AML-193 (cell line): ENCODE measurements at places on chromosomes 7 and 10.

DNA sequence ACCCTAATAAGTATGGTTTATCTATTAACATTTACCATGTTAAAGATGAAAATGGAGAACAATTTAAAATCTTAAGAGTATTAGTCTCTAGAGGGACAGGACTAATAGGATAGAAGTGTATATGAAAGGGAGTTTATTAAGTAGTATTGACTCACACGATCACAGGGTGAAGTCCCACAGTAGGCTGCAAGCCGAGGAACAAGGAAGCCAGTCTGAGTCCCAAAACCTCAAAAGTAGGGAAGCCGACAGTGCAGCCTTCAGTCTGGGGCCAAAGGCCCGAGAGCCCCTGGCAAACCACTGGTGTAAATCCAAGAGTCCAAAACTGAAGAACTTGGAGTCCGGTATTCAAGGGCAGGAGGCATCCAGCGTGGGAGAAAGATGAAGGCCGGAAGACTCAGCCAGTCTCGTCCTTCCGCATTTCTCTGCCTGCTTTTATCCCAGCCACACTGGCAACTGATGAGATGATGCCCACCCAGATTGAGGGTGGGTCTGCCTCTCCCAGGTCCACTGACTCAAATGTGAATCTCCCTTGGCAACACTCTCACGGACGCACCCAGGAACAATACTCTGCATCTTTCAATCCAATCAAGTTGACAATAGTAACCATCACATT is 140.8 kb upstream of the FAM20C start:
- DNase-seq: no peak

GRCh38 chr7:23928418-23928775 is 218.4 kb downstream of the STK31 start:
- no peak for DNase-seq

DNA sequence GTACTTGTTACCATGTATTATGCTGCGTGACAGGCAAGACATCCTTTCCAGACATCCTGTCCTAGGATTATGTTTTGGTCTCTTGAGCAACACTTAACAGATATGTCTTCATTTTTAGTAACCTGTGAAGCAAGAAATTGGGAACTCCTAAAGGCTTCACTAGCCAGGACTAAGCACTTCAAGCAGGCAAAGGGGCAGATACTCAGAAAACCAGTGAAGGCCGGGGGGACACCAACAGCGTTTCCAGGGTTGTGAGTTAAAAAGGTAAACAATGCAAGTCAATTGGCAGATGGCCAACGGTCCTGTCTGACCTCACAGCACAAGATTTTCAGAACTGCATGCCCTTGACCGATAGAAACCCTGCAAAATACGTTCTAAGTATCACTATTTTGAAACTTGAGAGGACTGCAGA is 77.6 kb upstream of the SFMBT2 start:
- DNase-seq: peak; percentile 5

DNA sequence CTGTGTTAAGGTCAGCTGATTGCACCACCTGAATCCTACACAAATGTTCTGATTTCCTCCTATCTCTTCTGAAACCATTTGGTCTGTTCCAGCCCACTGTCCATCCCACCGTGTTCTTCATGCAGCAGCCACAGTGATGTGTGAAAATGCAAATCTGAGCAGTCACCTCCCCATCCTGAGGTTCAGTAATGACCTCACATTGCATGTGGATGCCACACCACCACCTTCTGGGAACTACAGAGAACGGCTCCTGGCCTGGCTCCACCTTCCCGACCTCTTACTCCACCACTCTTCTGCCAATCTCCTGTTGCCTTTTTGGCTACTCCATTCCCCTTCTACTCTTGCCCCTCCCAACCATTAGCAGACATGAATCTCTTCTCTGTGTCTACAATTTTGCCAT is 244.4 kb downstream of the TNS3 start:
- DNase-seq: no peak

- no peak for DNase-seq
Observed at GRCh38 chr7:102075126-102075525, 211.5 kb upstream of the SH2B2 start.

GRCh38 chr10:30866896-30867295 is 164.8 kb downstream of the ZNF438 start:
- no peak for DNase-seq

DNA sequence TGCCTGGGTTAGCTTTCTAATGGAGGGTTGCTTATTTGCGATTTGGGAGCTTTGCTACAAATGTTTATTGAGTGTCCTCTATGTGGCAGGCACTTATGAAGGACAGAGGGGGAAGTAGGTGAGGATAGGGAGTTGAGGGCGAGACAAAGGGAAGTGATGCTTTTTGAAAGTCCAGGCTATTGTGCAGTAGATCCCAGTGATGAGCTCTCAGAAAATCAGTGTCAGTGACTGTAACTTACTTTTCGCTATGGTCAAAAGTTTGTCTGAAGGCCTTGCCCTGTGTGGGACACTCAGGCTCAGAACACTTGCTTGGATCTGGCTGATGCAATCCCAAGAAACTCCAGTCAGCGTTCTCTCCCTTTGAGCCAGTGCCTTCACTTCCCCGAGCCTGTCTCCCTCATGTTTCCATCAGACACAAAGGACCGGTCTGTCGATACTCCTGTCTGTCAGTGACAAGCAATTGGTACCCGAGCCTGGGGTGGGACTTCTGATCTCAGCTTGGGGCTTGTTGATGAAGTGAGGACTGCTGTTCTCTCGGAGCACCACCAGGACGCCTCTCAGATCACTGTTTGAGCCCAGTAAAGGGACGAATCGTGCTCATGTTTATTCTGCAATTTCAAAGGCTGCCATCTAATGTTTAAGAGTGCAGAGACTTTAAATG is 63.1 kb upstream of the SORCS3 start:
- no peak for DNase-seq

DNA sequence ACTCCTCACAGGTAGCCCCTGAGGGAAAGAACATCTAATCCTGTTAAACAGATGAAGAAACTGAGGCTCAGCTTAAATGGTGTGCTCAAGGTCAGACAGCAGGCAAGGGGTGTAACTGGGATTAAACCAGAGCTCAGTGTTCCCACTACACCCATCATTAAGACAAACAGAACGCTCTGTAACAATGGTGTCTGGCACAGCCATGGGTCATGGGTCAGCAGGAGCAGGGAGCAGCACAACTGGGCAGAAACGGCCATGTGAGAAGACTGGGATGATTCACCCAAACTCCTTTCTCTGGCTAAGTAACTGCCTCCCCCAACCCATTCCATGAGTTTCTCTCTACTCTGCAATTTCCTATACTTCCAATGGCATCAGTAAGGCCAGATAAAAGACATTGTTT is 85.5 kb upstream of the PDE1C start:
- no peak for DNase-seq

DNA sequence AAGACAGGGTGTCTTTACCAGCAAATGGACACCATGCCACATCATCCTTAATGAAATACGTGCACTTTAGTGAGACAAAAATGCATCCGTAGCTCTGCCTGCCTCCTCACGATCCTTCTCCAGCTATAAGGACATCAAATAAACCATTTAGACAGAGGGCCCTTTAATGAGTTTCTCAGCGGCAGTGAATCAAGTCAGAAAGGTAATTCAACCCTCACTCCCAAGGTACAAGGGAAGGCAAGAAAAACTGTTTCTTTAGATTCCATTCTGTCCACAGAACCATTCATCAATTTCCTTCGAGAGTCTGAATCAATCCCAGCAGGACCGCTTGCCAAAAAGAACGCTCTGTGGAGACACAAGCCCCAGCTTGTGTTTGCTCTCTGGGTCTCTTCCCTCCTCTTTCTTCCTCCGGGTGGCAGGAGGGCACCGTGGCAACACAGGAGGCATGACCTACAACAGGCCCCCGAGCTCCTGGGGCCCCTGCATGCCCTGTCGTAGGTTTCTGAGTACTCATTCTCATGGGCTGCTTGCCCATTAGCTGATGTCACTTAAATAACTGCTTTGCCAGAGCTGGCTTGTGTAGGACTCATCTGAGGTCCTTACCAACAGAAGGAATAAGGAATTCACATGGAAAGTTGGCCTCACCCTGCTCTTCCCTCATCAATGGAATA is 297.8 kb upstream of the PRKCQ start:
- DNase-seq: no peak
